ENCODE measurements at places on chromosomes 12 and 14.

DNA sequence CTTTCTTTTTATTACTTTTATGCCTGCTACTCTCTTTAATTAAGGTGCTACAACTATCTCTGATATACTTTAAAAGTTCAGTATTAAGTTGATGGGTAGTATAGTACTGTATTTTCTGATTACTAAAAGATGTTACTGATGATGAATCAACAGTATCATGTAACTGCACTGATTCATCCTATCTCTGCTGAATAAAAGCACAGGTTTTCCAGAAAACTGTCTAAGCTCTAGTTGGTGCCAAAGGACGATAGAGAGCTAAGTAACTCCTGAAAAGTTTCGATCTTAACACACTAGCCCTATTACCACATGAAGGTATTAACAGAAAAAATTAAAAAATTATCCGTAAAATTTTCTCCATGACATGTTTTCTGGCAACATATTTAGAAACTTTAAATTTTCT lies 2.1 kb downstream of the SCAF11 start:
- DNase-seq: no peak

- no peak for DNase-seq
Observed at GRCh38 chr12:13435235-13435933, 238.9 kb downstream of the EMP1 start.

GRCh38 chr12:11686120-11686519 lies 36.6 kb downstream of the ETV6 start:
- DNase-seq: no peak

DNA sequence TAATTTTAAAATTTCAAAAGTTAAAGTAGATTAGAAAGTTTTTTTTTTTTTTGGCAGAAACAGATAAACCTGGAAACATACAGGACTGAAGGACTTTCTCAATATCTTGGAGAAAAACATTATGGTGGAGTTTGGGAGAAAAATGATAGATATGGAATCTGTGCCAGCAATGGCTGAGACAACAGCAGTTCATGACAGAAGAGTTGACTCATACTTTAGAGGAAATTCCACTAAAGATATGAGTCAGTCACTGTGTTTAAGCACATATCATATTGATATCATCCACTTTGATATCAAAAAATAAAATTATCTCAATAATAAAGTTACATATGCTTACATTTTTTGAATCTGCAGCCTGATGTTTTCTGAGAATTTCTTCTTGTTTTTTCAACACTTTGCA lies 193.9 kb upstream of the OR4E1 start:
- DNase-seq: no peak

- DNase-seq: no peak
Observed at GRCh38 chr14:72736786-72737559, 156.9 kb downstream of the DPF3 start.

DNA sequence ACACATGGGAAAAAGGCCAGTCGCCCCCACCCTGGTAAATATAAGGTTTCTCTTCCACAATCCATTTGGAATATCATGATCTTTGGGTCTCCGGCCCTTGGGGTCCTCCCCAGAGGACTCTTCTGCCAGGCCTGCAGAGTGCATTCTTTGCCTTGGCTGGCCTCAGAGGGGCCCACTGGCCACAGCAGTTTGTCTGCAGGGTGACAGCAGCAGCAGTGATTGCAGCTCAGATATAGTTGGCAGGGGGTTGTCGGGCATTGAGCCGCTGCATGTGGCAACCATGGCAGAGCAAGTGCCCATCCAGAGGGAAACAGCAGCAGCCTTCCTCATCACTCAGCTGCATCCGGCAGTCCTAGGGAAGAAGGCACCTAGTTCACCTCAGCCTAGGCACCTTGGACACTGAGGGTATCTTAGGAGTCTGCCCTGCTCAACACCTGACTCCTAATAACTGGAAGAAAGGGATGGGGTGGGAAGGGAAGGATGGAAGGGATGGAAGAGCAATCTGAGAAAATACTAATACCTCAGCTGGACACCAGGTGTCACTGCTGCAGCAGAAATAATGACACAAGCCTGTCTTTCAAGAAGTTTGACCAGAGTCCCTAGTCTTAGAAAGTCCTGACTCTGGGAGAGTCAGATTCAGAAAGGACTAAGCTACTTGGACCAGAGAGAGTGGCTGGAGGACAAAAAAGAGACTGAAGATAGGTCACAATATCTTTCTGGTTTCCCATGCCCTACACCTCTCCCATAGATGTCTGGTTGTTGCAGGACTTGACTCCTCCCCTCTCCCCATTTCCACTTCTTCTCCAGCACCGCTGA lies 8.9 kb downstream of the AJUBA start:
- peak; percentile 61 for DNase-seq

- no peak for DNase-seq
Observed at GRCh38 chr12:4134448-4135263, 138.9 kb upstream of the CCND2 start.

DNA sequence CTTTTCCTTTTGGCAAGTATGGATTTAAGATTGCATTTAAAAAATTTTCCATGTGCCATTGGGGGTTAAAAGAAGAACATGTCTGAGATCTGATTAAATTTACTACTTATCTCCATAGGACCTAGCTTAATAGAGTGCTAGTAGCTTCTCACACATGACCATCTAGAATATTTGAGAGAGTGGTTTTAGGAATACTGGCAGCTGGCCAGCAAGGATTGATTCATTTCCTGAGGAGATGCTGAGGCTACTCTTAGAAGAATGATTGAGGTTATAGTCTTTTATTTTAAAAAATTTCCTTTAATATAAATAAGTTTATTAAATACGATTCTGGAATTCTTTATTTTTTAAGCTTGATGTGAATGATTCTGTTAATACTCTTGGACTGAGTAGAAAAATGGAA lies 56.2 kb downstream of the MIPOL1 start:
- no peak for DNase-seq

- DNase-seq: no peak
Observed at GRCh38 chr14:58048219-58048618, 103.8 kb downstream of the ARMH4 start.

DNA sequence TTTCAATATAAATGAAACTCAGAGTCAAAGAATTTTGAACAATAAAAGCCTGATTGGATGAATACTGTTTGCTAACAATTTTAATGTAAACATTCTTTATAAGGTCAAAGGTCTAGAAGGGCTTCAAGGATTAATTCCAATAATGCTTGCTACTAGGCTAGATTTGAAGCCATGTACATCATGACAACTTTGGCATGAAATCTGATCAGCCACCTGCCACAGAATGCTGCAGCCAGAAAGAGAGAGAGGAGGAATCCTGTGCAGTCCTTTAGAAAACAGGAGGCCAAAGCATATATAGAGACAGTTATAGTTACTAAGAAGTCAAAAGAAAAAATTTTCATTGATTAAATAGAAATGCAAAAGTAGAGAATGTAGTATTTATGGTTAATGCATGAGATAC lies 47.1 kb downstream of the ABCD2 start:
- DNase-seq: no peak

- DNase-seq: no peak
Observed at GRCh38 chr12:14991069-14991468, 18.2 kb downstream of the PDE6H start.

- no peak for DNase-seq
Observed at GRCh38 chr14:50783563-50783962, 47.4 kb downstream of the NIN start.

DNA sequence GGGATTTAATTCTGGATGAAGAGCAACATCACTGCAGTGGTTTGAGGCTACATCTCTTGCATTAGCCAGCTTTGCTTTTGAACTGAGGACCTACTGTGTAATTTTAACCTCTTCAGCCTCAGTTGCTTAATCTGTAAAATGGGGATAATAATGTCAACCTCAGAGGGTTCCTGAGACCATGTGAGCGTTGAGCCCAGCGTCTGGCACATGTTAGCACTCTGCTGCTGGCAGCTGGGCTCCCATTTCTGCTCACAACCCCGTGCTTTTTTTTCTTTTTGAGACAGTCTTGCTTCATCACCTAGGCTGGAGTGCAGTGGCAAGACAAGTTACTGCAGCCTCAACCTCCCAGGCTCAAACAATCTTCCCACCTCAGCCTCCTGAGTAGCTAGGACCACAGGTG lies 31.6 kb downstream of the TESC start:
- no peak for DNase-seq

- no peak for DNase-seq
Observed at GRCh38 chr14:77158882-77159255, 17.3 kb upstream of the ZDHHC22 start.

- no peak for DNase-seq
Observed at GRCh38 chr12:83102499-83102898, 415.8 kb downstream of the TMTC2 start.

- no peak for DNase-seq
Observed at GRCh38 chr12:117563007-117563406, 201.6 kb upstream of the NOS1 start.

GRCh38 chr14:77212943-77213678 lies 31.5 kb downstream of the TMEM63C start:
- no peak for DNase-seq

GRCh38 chr14:59337141-59337611 lies 128.0 kb downstream of the GPR135 start:
- peak; percentile 17 for DNase-seq

DNA sequence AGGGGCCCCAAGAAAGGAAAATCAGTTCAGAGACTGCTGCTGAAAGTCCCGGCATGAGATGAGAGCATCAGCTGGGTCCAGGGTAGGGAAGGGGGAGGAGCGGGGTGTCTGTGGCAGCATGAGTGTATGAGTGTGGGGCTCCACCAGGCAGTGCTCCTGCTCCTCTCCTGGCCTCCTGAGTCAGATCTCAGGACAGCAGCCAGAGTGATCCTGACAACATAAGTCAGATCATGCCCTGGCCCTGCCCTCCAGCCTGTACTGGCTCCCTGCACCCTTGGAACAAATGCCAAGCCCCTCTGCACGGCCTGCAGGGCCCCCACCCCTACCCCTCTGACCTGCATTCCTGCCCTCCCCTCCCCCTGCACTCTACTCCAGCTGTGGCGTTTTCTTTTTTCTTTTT lies 24.2 kb upstream of the LRP1-AS start:
- DNase-seq: no peak

DNA sequence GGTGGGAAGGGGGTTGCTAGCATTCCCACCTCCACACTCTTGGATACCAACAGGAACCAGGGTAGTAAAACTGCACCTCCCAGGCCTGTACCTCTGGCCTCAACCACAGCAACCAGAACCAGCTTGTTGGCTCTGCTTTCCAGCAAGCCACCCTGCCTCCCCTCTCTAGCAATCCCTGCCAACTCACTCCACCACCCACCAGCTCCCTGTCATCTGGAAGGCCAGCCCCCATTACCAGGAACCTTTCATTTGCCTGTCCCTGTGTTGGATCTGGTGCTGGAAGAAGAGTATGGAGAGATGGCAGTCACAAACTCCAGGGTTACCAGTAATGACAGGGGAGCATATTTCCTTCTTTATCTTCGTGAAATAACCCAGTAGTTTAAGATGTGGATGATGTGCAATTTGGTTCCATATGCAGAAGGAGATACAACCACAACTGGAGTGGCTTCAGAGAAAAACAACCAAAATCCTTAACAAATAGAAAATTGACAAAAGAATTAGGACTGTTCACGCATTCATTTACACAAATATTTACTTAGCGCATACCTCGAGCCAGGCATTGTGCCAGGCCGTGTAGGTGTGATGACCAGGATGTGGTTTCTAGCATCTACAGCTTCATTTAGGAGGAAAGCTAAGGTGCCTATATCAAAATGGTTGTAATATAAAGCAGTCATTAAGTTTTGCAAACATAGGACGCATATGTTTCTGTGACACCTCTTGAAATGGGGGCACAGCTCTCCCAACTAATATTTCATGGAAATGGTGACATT lies 3.4 kb downstream of the B4GALNT3 start:
- DNase-seq: no peak

DNA sequence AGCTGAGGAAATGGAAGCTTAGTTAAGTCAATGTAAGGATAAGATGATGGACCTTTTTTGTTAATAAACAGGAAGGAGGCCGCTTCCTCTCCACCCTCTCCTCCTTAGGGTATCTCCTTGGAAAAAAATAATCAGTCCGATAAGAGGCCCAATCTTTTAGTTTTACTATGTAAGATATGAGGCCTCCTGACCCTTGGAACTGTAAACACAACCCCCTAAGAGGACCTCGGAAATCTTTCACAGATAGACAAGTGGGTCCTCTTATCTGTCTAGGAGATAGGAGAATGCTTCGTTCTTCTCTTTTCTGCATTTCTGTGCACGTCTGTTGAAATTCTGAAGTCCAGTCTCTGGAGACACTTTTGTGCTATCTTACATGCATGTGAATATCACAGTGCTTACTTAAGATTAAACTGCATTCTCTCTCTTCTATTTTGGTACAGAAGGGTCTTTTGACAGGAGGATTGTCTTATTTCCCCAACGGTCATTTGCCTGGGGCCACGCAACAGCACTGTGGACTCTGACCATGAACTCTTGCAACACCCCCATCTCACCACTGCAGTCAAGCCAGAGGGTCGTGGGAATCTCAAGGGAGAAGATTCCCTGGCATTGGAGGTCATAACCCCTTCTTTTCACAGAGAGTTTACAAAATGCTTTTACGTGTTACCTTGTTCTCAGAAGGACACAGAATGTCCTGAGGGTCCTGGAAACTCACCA lies 313.0 kb upstream of the RTL1 start:
- no peak for DNase-seq

- no peak for DNase-seq
Observed at GRCh38 chr14:63205866-63206265, 1.6 kb downstream of the RHOJ start.

DNA sequence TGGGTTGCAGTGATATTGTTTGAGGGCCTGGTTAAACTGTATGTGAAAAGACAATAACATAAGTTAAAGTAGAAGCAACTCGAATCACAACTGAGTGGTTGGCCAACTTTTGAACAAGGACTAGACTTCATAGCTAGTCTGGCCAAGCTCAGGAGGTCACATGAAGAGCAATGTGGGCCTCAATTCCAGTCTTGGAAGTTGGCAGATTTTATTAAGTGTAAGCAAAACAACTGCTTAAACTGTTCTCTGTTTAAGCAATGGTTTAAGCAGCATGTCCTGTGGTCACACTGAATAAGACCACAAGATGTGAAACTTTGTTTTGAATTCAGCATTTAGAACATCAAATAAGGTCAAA lies 100.4 kb downstream of the TMTC3 start:
- DNase-seq: no peak

GRCh38 chr14:55904086-55904485 lies 214.1 kb upstream of the PELI2 start:
- DNase-seq: no peak

DNA sequence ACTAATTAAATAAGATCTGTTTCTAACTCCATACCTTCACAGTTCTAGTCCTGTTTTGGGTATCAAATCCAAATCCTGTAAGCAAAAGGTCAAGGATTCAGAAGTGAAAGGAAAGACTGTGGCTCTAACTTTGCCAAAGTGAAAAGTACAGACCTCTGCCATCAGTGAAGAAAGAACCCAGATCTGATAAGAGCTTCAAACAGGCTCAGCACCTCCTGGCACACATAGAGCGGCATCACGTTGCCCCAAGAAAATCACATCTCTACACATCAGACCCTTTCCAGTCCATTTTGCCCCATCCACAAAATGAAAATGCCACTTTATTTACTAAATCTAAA lies 23.2 kb downstream of the CLIP1 start:
- no peak for DNase-seq

GRCh38 chr12:101777485-101777884 lies 38.2 kb upstream of the SYCP3 start:
- no peak for DNase-seq

Data from CD4-positive, alpha-beta T cell treated with Interferon alpha-2 for 1 hour (primary cell).